Cardiac septum (tissue), 1 donor: ENCODE measurements at places on chromosomes 11 and 22.
A peak's percentile ranks its signal among the peaks of the same experiment; 100 is the strongest.

DNA sequence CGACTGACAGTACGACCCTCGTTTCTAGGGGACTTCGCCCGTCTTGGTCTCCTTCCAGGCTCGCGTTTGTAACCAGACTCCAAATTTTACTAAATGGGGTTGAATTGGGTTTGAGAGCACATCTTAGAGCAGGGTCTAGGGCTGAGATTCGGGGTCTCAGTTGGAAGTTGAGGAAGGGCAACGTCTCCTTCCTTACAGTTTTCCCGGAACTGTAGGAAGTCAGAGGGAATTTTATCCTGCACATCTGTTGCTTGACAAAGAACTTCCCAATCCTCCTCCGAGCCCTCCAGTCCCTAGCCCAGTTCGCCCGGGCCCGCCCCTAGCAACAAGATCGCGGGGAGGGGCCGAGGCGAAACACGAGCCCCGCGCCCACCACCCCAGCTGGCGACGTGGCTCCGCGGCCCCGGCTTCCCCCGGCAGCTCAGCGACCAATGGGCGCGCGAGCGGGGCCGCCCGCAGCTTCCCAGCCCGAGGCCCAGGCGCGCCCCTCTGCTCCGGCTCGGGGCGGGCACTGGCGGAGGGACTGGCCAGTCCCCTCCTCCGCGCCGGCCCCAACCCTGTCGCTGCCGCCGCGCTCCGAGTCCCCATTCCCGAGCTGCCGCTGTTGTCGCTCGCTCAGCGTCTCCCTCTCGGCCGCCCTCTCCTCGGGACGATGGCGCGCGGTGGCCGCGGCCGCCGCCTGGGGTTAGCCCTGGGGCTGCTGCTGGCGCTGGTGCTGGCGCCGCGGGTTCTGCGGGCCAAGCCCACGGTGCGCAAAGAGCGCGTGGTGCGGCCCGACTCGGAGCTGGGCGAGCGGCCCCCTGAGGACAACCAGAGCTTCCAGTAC lies at the start of gene RCN1:
RCN1 (plus strand) TSS at position 530 of the 826 bp plus-strand sequence; CDS start at position 653, 123 bp downstream.
- DNase-seq: peak; percentile 80

DNA sequence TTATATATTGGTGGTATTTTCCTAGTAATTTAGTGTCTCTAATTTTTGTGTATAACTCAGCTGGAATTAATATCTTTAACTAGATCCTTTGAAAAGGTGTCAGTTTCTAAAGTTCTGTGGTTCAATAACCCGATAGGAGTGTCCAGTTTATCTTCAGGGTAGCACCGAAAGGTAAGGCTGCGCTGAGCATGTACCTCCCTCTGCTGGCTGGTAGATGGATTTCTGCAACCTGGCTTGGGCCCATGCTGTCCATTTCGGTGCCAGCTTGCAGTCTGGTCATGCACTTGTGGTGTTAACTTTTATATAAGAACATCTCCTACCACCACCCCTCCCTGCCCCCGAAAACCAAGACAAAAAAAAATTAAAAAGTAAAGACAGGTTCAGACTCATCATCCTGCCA lies 24.7 kb downstream of the EXT2 start:
- no peak for DNase-seq

- no peak for DNase-seq
Observed at GRCh38 chr11:122341477-122341876, 225.5 kb upstream of the BLID start.

DNA sequence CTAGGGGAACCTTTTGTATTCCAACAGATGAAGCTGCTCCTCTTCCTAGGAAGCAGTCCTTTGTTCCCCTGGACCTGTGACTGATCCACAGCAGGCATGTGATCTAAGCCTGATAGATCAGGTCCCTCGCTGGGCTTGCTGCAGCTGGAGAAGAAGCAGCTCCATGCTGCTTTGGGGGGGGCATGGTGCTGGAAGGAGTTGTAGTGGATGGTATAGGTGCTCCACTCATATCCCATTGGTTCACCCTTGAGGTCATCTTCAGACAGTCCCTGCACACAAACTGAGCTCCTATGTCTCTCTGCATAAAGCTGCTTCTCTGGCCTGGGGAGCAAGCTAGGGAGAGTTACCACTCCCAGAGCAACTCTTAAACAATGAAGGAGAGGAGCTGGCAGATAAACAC lies 9.5 kb upstream of the RIC3 start:
- no peak for DNase-seq

- DNase-seq: peak; percentile 72
Observed at GRCh38 chr11:3130269-3131071, 34.6 kb downstream of the OSBPL5 start.

DNA sequence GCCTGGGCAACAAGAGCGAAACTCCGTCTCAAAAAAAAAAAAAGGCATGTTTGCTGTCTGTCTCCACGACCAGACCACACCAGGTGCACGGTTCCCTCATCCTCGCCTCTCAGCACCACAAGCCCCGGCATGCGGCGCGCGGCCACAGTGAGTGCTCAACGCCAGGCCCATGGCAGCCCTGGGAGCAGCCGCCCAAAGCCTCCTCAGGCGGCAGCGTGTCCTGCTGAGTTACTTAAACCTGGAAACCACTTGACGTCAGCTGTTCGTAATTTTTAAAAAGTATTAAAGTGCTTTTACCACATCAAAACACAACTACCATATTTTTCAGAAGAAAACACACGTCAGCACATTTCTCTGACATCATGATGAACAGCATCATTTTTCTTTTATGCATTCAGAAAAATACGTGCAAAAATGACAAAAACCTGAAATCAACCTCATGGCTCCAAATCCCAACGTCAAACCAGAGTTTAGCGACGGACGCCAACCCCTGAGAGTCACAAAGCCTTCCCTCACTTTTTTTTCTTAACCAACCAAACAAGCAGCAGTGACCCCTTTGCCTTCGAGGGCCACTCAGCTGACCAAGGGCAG lies 2.1 kb downstream of the DEAF1 start:
- no peak for DNase-seq

DNA sequence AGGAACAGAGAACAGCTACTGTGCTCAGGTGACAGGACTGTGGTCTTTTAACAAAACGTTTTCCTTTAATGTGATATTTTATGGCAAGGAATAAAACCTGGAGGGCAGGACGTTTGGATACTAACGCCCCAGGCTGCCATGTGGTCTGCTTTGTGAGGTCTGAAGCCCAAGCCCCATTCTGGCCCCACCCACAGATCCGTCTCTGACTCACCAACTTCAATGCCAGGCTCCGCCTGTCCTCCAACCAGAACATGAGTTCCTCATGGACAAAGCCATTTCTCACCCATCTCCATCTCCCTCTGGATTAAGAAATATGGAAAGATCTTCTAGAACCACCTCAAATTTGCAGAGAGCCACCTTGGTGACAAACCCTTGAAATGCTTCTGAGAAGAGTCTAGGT lies 148.8 kb downstream of the CRYBB2 start:
- DNase-seq: no peak
